ENCODE measurements at places on chromosomes 1 and 21.

DNA sequence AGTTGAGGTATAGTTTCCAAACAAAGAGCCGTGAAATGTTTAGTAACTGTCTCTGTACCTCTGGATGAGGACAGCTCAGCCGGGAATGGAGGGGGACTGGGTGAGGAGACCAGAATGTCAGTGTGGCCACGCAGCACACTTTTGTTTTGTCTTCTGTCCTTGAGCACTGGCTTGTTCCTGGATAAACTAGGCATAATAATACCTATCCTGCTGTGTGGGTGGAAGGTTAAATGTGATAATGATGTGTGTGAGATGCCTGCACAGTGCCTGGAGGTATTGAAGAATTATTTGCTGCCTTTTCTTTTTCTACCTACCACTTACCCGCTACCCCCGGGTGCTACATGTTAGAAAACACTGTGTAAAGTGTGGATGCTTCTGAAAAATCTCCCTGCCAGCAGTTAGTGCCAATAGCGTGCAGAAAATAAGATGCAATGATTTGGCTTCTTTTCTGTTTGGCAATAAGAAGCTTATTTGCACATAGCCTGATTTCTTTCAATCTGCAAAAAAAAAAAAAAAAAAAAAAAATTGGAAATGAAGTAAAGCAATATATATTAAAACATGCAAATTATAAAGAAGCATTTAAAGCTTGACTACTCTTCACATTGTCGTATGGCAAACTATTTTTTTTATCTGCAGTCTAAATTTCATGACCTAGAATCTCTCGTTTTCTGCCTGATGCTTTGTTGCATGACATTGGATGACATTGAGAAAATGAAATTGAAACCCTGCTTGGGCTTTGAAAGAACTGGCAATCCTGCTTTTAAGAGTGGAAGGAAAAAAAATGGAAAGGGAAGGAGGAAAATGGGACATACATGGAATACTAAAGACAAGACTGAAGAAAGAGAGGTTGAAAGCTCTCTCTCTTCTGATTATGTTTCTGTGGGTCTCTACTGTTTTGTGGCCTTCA is 89.5 kb downstream of the DISC1 start:
- no peak for DNase-seq

GRCh38 chr1:90862782-90863181 is 145.7 kb upstream of the BARHL2 start:
- DNase-seq, result no peak

GRCh38 chr1:231619257-231619634 is 7.3 kb upstream of the DISC1 start:
- no peak for DNase-seq

GRCh38 chr1:183164963-183165362 is 21.1 kb upstream of the LAMC2 start:
- DNase-seq, result no peak

DNA sequence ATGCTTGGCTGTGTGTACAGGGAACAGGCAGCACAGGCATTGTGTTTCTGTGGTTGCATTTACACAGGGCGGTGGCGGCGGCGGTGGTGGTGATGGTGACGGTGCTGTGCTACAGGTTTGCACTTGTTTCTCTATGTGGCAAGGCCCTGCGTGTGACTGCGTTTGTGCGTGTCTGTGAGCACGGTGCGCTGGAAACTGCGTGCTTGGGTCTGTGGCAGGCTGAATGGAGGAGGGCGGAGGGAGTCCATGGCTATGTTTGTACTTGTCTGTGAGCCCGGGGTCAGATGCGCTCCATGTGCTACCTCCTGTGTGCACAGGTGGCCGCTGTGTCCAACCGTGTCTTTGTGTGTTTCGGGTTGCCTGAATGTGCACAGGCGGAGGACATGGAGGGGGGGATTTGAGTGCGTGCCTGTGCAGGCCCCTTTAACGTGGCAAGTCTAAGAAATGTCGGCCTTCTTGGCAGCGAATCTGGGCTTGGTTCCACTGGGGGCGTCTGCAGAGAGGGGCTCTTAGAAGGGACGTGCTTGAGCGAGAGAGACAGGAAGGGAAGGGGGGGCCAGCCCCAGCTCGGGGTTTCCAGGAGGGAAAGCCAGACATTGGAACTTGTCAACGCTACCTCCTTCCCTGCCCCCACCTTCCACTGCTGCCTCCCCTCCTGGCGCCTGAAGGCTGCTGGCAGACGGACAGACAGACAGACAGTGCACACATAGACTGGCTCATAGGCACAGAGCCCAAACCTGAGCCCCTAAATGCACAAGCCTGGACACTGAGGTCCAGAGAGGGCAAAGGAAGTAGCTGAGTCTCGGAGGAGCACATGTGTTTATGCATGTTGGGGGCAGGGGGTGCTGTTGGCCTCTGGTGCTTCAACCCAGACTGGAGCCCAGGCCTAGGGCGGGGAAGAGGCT is 32.7 kb upstream of the WASF2 start:
- peak; percentile 27 for DNase-seq

GRCh38 chr1:108801101-108801500 is 54.6 kb downstream of the STXBP3 start:
- DNase-seq, result no peak

- no peak for DNase-seq
Measured at GRCh38 chr1:179953974-179954492, 577 bp upstream of the CEP350 start.

GRCh38 chr1:230199034-230199433 is 132.0 kb downstream of the GALNT2 start:
- DNase-seq, result no peak

- no peak for DNase-seq
Measured at GRCh38 chr1:234602334-234603220, 7.4 kb downstream of the IRF2BP2 start.

GRCh38 chr1:98406352-98407088 is 255.0 kb upstream of the SNX7 start:
- DNase-seq, result no peak

- DNase-seq, result no peak
Measured at GRCh38 chr1:179709841-179710329, 33.2 kb upstream of the FAM163A start.
